ENCODE measurements at places on chromosomes 13 and 19. TPM values are rescaled to one million over a fixed set of nuclear protein-coding genes. Genes with fewer than 3 reads are reported as not detected.

Gene ACER1
- 0.22 TPM for total RNA-seq

Gene TMC4
- not detected for total RNA-seq

Gene ZNF230
- 1.9 TPM for total RNA-seq

Gene ZNF414
- total RNA-seq, result 1.8 TPM

Gene ZFP82
- total RNA-seq, result 10.9 TPM

Gene ADPRHL1
- 1.4 TPM for total RNA-seq

Gene ATP4B
- total RNA-seq, result not detected

Gene PSG2
- total RNA-seq, result 0.89 TPM

Gene SLC25A42
- total RNA-seq, result 7.3 TPM

Gene IGSF23
- total RNA-seq, result not detected

Gene CABP5
- total RNA-seq, result not detected

Gene KLHL1
- not detected for total RNA-seq

Gene ZNF223
- total RNA-seq, result 3.5 TPM

Gene VAV1
- not detected for total RNA-seq

Gene PRODH2
- total RNA-seq, result not detected

Gene CD79A
- not detected for total RNA-seq

- no peaks in the 10 kb centered on the region for H3K27me3 ChIP-seq
- no peak for DNase-seq
- no peak overlapping the region for H3K27ac ChIP-seq
- no peak overlapping the region for H3K4me3 ChIP-seq
- no peaks in the 10 kb centered on the region for H3K4me1 ChIP-seq
- H3K36me3 ChIP-seq, result no peaks in the 10 kb centered on the region
These were observed 306.4 kb downstream of the DCLK1 start for GRCh38 chr13:35824825-35825224.

GRCh38 chr19:47699360-47699917 is 13.8 kb upstream of the EHD2 start:
- H3K27ac ChIP-seq, result no peak overlapping the region
- peaks cover 16% of the 10 kb centered on the region for H3K36me3 ChIP-seq
- H3K4me3 ChIP-seq, result no peak overlapping the region
- peak; percentile 61 for DNase-seq
- no peaks in the 10 kb centered on the region for H3K27me3 ChIP-seq
- no peaks in the 10 kb centered on the region for H3K4me1 ChIP-seq

DNA sequence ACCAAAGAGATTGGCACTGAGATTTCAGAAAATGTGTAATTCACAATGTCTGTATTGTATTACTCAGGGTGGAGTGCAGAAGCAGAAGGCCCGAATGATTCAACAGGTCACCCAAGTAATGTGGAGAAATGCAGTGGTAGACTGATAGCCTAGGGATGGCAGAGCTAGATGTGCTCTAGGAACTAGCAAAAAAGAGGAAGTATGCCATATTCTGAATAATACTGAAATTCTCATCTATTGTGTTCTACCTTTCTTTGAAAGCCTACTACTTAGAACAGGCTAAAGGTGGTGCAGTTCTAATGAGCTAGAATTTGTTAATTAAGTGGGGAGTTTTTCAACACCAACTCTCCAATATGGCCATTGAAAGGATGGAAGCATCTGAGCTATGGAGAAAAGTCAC is 1449.8 kb upstream of the MIR17HG start:
- DNase-seq, result no peak
- H3K27me3 ChIP-seq, result no peaks in the 10 kb centered on the region
- no peaks in the 10 kb centered on the region for H3K36me3 ChIP-seq
- no peaks in the 10 kb centered on the region for H3K4me1 ChIP-seq

- peaks cover 29% of the 10 kb centered on the region for H3K4me1 ChIP-seq
- H3K36me3 ChIP-seq, result no peaks in the 10 kb centered on the region
- H3K4me3 ChIP-seq, result peak within 1 kb of the TSS; percentile 93
- no peaks in the 10 kb centered on the region for H3K27me3 ChIP-seq
These were observed at the start of gene PVR for GRCh38 chr19:44643605-44644401. PVR (plus strand) TSS chr19:44643910; CDS start chr19:44644097, 187 bp downstream.

DNA sequence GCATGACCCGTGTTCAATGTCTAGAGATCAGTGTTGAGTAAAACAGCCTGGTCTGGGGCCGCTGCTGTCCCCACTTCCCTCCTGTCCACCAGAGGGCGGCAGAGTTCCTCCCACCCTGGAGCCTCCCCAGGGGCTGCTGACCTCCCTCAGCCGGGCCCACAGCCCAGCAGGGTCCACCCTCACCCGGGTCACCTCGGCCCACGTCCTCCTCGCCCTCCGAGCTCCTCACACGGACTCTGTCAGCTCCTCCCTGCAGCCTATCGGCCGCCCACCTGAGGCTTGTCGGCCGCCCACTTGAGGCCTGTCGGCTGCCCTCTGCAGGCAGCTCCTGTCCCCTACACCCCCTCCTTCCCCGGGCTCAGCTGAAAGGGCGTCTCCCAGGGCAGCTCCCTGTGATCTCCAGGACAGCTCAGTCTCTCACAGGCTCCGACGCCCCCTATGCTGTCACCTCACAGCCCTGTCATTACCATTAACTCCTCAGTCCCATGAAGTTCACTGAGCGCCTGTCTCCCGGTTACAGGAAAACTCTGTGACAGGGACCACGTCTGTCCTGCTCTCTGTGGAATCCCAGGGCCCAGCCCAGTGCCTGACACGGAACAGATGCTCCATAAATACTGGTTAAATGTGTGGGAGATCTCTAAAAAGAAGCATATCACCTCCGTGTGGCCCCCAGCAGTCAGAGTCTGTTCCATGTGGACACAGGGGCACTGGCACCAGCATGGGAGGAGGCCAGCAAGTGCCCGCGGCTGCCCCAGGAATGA is 1.5 kb upstream of the CEACAM5 start:
- H3K4me1 ChIP-seq, result no peaks in the 10 kb centered on the region
- no peak overlapping the region for H3K27ac ChIP-seq
- no peak overlapping the region for H3K4me3 ChIP-seq
- no peaks in the 10 kb centered on the region for H3K36me3 ChIP-seq

GRCh38 chr19:49718511-49718910 is 27.6 kb downstream of the CPT1C start:
- peak overlapping the region; percentile 72 for H3K4me3 ChIP-seq
- H3K27me3 ChIP-seq, result no peaks in the 10 kb centered on the region
- H3K4me1 ChIP-seq, result no peaks in the 10 kb centered on the region
- DNase-seq, result no peak
- H3K36me3 ChIP-seq, result no peaks in the 10 kb centered on the region

DNA sequence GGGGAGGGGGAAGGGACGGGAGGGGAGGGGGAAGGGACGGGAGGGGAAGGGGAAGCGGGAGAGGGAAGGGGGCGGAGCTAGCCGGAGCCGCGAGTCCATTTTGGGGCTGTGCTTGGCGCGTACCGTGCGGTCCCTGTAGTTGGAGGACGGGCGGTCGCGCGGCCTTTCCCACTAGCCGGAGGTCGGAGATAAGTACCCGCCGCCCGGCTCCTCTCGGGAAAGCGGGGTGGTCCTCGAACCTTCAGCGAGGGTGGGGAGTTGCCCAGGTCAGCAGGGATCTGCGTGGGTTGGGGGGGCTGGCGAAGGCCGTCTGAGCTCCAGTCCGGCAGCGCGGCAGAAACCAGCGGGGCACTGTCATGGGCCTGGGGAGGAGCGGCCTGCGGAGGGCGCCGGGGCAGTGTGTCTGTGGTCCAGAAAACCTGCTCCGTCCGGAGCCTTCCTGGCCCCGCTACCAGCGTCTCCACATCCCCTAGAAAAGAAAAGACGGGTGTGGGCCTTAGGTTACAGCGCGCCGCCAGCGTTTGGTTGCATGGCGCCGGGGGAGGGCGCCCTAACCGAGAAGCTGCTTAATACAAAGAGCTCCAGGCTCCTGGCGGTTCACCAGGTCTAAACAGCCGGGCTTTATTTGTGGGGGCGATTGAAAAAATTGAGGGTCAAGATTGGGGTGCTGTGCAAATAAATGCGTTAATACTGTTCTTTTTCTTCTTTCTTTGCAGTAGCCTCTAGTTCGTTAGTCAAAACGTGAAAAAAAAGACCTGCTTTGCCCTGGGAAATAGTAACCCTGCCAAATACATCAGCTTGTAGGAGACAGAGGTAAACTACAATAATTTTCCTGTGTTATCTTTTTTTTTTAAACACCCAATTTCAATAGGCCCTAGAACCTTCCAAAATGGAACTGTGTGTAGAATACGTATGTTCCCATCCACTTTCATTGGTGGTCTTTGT is at the start of gene TRIM13:
Gene TRIM13 (plus strand): TSS at position 92 of the 945 bp plus-strand sequence. CDS start 14,899 bp downstream, outside the sequence.
- H3K36me3 ChIP-seq, result peaks cover 32% of the 10 kb centered on the region
- peak; percentile 96 for DNase-seq
- H3K4me1 ChIP-seq, result peaks cover 23% of the 10 kb centered on the region
- H3K27me3 ChIP-seq, result no peaks in the 10 kb centered on the region
- peak within 1 kb of the TSS; percentile 95 for H3K27ac ChIP-seq

GRCh38 chr13:66162470-66162869 is 1067.7 kb downstream of the PCDH9 start:
- H3K36me3 ChIP-seq, result no peaks in the 10 kb centered on the region
- H3K4me3 ChIP-seq, result no peak overlapping the region
- no peaks in the 10 kb centered on the region for H3K27me3 ChIP-seq
- no peak for DNase-seq

- H3K4me3 ChIP-seq, result no peak overlapping the region
- no peaks in the 10 kb centered on the region for H3K36me3 ChIP-seq
- no peaks in the 10 kb centered on the region for H3K27me3 ChIP-seq
- H3K4me1 ChIP-seq, result peaks cover 53% of the 10 kb centered on the region
- DNase-seq, result peak; percentile 51
These were observed 41.1 kb downstream of the ARHGAP35 start for GRCh38 chr19:46901701-46902401.

- H3K4me3 ChIP-seq, result no peak overlapping the region
- H3K4me1 ChIP-seq, result peaks cover 12% of the 10 kb centered on the region
- H3K27me3 ChIP-seq, result no peaks in the 10 kb centered on the region
These were observed 9.9 kb downstream of the DNM2 start for GRCh38 chr19:10727685-10728201.

DNA sequence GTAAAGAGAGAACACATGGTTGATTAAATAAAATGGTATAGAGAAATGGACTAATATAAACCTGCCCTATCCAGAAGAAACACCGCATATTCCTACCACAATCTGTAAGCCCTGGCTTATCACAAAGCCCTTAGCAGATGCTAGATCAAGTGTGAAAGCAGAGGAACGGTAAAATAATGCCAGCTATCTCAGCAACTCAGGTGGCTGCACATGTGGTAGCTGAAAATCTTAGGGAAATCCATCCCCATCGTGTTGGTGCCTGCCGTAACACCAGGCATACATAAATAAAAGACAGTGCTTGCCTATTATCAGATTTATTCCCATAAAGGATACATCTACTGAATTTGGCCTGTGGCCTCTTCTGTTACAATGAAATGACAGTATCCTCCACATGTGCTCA is 304.1 kb upstream of the MAB21L1 start:
- H3K27me3 ChIP-seq, result no peaks in the 10 kb centered on the region
- no peaks in the 10 kb centered on the region for H3K4me1 ChIP-seq
- no peak overlapping the region for H3K4me3 ChIP-seq
- no peak overlapping the region for H3K27ac ChIP-seq
- no peaks in the 10 kb centered on the region for H3K36me3 ChIP-seq

DNA sequence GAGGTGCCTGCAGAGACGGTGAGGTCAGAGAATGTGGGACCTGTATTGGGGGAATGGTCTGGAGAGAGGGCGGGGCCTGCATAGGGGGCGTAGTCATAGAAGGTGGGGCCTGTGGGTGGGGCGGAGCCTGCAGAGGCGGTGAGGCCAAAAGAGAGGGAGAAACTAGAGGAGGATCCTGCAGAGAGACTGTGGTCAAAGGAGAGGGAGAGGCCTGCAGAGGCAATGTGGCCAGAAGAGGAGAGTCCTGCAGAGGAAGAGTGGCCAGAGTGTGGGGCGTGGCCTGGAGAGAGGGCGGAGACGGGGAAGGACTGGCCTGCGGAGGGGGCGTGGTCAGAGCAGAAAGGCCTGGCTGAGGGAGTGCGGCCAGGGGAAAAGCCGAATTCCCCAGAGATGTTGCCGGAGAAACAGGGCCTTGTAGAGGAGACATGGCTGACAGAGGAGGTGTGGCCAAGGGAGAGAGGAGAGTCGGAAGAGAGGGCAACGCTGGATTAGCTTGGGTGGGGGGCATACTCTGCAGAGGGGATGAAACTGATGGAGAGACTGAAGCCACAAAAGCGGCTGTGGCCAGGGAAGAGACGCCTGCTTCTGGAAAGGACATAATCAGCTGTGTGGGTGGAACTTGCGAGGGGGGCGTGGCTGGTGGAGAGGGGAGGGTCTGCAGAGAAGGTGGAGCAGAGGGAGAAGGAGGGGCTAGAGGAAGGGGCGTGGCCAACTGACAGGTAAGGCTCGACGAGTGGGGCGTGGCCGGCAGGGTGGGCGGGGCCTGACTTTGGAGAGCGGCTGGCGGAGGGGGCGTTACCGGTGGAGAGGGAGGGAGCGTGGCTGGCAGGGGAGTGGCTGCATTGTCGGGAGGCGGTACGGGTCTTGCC is 2.5 kb downstream of the PRR36 start:
- peak overlapping the region; percentile 60 for H3K4me3 ChIP-seq
- no peaks in the 10 kb centered on the region for H3K36me3 ChIP-seq
- peak; percentile 94 for DNase-seq
- H3K27ac ChIP-seq, result no peak overlapping the region
- no peaks in the 10 kb centered on the region for H3K4me1 ChIP-seq

DNA sequence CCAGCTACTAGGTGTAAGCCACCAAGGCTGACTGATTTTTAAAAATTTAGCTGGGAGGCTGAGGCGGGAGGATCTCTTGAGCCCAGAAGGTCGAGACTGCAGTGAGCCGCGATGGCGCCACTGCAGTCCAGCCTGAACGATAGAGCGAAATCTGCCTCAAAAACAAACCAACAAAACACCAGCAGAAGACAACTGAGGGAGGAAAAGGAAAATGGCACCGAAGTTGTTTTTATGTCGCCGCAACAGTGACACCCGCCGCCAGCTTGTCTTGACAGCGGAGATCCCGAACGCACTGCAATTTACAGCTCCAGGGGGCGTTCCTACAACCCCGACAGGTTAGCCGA is 298 bp upstream of the FAM98C start:
- DNase-seq, result no peak
- H3K4me3 ChIP-seq, result peak overlapping the region; percentile 95
- H3K36me3 ChIP-seq, result no peaks in the 10 kb centered on the region
- H3K27ac ChIP-seq, result no peak overlapping the region

DNA sequence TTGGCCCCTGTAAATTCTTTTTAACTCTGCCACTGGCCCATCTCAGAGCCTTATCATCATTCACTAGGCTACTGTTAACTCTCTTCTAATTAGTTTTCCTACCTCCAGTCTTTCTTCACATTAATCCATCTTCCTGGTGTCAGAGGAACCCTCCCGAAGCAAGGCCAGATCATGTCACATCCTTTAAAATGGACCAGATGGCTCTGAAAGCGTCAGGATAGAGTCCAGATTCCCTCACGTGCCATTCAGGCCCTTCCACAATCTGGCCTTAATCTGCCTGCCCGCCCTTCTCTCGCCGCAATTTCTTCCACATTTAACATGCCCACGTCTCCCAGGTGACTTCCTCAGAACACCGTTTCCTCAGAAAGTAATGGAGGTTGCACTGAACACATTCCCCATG is 86.5 kb downstream of the RFC3 start:
- DNase-seq, result no peak
- H3K27me3 ChIP-seq, result no peaks in the 10 kb centered on the region
- H3K4me3 ChIP-seq, result no peak overlapping the region
- H3K4me1 ChIP-seq, result no peaks in the 10 kb centered on the region
- H3K27ac ChIP-seq, result no peak overlapping the region

Data from GM23248 (cell line).